Neural progenitor cell (in vitro differentiated cells): ENCODE measurements at places on chromosomes 2 and 18. TPM values are rescaled to one million over a fixed set of nuclear protein-coding genes. Genes with fewer than 3 reads are reported as not detected.

DNA sequence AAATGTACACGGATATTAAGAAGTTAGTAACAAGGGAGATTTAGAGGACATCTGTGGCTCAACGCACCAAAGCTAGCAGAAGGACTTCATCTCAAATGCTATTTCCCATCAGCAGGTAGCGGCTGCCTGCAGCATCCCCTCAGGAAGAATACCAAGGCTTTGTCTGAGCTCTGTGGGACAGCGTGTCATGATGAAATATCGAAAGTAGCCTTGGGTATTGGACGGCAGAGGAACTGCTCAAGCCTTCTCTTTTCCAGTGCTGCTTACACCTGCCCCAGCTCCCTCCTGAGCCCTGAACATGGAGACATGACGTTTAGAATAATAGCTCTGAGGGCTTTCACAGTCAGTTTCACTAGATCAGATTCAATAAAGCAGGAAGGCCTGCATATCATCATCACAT lies 241.6 kb downstream of the SUCLG1 start:
- no peak for DNase-seq

- no peak for DNase-seq
Observed at GRCh38 chr2:199302851-199303250, 154.9 kb downstream of the SATB2 start.

GRCh38 chr18:77057006-77057395 lies 75.6 kb downstream of the MBP start:
- no peak for DNase-seq

- no peak for DNase-seq
Observed at GRCh38 chr2:230751062-230751461, 38.4 kb downstream of the CAB39 start.

Gene ABCG8
- total RNA-seq = not detected in 2 replicates

DNA sequence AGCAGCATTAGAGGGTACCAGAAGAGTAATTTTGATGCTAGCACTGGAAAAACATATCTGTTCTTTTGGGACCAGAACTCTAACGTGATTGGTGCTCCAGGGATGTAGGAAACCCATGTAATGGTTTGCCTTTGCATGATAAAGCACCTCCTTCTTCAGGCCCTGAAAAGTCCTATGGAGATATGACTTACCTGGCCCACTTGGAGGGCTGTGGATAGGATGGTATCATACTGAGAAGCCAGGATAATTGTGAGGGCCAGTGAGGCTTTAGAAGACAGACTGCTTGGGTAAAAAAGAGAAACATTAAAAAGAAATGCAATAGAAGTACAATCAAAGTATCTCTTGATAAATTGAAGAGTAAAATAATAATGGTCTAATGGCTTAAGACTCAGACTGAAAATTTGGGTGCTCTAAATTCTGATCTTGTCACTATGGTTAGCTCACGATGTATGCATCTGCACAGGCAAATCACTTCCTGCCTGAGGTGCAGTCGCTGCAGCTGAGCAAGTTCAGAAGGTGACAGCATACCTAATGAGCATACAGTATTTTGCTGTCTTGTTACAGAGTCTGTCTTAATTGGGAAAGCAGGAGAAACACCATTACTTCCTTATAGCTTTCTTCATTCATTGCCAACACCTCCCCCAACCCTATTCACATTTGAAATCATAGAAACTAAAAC lies 371.5 kb downstream of the NUP35 start:
- no peak for DNase-seq
